ENCODE measurements at places on chromosomes 2 and 18. TPM values are rescaled to one million over a fixed set of nuclear protein-coding genes. Genes with fewer than 3 reads are reported as not detected.

The PSMA8 gene
- 1.3 TPM for total RNA-seq

DNA sequence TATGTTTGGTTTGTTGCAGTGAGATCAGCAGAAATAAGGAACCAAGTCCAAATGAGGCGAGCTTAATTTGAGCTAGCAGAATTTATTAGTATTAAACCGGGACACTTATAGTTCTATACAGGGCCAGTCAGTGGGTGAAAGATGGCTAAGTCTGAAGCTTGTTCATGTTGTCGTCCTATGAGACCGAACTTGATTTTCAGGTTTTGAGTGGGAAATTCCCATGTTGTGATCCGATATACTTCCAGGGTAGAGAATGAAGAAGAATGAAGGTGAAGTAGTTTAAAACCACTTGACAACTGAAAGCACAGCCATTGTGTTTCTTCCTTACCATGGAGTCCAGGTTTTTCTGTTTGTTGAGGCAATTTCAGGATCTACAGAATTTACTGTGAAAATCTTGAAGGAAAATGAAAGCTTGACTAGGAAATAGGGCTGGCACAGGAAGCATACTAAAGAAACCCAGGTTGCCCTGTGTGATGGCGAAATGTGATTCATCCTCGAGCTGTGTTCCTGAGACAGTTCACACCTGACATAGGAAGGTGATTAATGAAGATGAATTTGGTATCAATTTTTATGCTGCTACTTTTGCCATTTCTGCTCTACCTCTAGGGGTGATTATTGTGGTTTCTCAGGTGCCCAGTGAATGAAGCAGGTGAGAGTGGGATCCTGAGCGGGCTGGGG lies 37.6 kb upstream of the MGAT5 start:
- DNase-seq, result no peak

The BMP10 gene
- total RNA-seq, result not detected

DNA sequence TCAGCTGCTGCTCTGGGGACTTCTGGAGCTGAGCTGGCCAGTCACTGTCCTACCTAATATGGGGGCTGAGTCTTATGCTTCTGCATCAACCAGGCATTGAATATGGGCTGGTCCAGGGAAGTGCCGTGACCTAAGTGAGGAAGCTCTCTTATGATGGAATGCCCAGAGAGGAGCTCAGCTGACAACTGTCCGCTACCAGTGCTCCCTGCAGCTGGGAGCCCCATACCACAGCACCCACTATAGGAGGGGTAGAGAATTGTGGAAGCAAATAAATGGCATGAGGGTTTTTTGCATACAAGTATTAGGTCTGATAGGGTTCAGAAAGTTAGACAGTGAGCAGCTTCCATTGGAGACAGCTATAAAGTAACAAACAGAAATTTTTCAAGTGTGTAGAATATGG lies 4.5 kb downstream of the TIMM21 start:
- DNase-seq, result no peak

GRCh38 chr18:30705943-30706342 lies 336.6 kb downstream of the DSC3 start:
- no peak for DNase-seq

GRCh38 chr18:54086046-54086802 lies 138.2 kb downstream of the MBD2 start:
- no peak for DNase-seq

- DNase-seq, result no peak
Measured at GRCh38 chr2:9388950-9389911, 34.1 kb downstream of the ITGB1BP1 start.

DNA sequence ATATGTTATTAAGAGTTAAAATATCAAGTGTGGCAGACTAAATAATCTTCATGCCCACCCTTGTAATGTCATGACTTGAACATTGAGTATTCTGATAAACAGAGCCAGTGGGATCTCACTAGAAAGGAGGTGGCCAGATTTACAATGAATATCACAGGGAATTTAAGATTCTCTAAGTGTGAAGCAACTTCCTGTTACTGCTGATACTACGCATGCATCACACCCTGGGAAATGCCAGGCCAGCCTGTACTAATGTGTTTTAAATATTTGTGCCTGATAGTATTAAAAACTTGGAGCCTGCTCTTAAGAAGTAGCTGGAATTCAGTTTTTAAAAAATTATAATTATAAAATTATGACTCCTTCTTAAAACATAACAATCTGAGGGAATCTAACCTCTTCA lies 148.3 kb downstream of the LAMA3 start:
- DNase-seq, result no peak

The MAPRE3 gene
- 43.8 TPM for total RNA-seq

The ASTL gene
- total RNA-seq, result 0.23 TPM

The CFAP210 gene
- total RNA-seq, result not detected

- no peak for DNase-seq
Measured at GRCh38 chr2:234968631-234969305, 17.0 kb downstream of the SH3BP4 start.

GRCh38 chr18:61334491-61334850 lies 1.2 kb downstream of the CDH20 start:
- DNase-seq, result no peak

The TMEM247 gene
- total RNA-seq, result not detected

DNA sequence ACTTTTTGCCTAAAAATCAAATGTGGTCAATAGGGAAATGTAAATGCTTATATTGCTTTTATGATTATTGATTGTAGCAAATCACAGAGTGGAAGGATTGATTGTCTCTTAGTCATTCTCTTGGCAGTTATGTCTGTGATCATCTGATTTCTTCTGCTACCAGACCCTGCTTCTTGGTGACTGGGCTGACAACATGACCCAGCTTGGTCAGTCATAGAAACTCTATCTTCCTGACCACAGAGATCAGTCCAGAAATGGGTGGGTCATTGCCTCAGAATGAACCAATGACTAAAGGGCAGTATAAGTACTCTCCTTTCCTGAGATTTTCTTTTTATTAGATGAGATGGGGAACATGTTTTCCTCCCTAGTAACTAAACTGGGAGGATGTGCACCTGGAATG lies 87.6 kb downstream of the MAIP1 start:
- no peak for DNase-seq

GRCh38 chr18:5628512-5629255 lies 84.9 kb upstream of the EPB41L3 start:
- peak; percentile 34 for DNase-seq

The HDLBP gene
- total RNA-seq, result 691 TPM

All from upper lobe of left lung (tissue), 6 donors.